Fibroblast of skin of left biceps (primary cell): ENCODE measurements at places on chromosomes 13 and 19.

DNA sequence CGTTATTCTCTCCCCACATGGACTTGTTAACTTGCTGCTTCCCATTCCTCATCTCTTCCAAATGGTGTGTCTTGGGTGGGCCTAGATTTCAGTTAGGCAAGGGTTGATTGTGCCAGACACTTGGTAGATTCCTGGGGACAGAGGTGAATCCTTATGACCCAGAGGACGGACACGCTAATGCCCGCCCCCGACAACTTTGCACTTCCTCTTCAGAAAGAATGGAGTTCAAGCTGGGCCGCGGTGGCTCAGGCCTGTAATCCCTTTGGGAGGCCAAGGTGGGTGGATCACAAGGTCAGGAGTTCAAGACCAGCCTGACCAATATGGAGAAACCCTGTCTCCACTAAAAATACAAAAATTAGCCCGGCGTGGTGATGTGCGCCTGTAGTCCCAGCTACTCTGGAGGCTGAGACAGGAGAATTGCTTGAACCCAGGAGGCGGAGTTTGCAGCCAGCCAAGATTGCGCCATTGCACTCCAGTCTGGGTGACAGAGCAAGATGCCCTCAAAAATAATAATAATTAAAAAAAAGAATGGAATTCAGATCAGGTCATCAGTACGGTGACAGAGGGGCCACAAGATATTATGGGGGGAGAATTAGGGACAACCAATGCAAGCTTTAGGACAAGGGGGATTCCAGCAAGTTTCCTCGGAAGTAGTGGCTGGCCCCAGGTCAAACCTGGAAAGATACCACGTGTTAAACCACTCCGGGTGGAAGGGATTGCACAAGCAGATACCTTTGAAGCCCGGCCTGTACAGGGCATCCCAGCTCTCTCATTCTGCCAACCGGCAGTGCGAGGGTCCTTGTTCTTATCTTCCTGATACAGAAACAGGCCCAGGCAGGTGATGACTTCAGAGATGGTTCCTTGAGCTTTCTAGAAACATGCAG lies 2.7 kb downstream of the MYO9B start:
- no peak for DNase-seq

GRCh38 chr19:988081-988480 lies 3.9 kb downstream of the WDR18 start:
- no peak for DNase-seq

DNA sequence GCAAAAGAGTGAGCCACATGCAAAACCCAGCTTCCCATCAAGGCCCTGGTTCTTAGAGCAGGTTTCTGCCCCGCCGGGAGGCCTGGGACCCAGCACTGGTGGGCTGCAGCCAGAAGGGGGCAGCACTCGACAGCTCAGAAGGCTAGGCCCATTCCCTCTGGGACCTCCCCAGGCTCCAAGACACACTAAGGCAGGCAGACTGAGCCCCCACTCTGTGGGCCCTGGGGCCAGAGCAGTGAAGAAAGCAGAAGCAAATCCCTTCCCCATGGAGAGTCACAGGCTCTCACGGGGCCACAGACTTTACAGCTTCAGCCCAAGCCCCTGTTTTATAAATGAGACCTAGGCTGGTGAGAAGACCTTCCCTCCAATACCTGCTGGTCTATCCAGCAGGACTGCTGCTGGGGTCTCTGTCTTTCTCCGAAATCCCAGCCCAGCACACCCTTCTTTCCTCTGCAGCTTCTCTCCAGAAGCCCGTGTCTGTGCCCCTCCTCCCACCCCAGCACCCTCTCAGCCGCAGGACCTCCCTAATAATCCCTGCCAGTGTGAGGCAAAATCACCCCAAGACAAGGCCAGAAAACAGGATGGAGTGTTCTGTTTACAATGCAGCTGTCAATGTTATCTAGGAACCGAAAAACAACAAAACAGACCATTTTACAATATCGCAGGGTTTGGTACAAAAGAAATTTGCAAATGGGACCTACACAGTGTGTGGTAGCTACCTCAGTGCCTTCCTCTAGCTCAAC lies 109.3 kb downstream of the ABCC4 start:
- peak; percentile 42 for DNase-seq

DNA sequence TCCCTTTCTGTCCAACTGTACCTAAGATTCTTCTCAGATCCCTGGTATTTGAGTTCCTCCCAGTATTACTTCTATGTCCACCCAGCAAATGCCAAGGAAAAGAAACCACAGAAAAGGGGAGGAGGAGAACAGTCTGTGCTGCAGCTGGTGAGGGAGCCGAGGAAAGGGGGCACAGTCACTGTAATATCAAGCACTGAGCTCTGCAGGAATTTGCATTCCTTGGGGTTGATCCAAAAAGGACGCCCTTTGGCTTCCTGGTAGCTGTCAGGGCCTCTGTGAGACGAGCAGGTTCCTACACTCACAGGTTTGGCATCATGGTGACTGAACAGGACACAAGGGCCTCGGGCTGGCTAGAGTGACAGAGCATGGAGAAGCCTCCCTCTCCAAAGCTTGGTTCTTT lies 273.4 kb downstream of the NHLRC3 start:
- no peak for DNase-seq

GRCh38 chr13:28411831-28412353 lies 83.0 kb downstream of the FLT1 start:
- no peak for DNase-seq

DNA sequence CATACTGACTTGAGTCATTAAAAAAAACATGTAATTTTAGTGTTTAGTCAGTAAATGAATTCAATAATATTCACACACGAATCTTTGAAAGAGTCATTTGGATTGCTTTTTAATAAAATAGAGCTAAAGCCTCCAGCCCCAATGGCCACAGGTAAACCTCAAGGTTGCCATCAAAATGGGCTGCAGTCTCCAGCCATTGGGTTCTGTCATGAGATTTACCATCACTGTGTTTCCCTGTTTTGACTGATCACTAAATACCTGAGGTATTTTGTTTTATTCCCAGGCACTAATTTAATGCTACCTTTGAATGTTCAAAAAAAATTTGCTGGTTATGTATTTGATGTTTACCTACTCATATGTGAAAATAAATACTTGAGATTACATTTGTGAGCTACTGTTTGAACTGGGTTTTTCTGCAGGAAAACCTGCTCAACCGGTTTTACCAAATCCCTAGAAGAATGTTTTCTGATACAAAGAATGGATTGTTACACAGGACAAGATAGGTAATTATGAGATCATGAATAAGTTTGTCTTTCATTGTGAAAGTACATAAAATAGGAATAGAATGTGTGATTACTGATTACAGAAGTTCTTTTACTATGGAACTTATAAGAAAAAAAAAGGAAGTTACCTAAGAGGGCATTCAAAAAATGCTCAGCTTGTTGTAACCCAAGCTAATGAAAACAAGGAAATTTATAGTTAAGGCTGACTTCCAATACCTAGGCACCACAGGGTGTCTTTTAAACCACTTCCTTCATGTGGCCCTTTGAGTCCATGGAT lies 391.3 kb downstream of the EFNB2 start:
- DNase-seq = no peak

DNA sequence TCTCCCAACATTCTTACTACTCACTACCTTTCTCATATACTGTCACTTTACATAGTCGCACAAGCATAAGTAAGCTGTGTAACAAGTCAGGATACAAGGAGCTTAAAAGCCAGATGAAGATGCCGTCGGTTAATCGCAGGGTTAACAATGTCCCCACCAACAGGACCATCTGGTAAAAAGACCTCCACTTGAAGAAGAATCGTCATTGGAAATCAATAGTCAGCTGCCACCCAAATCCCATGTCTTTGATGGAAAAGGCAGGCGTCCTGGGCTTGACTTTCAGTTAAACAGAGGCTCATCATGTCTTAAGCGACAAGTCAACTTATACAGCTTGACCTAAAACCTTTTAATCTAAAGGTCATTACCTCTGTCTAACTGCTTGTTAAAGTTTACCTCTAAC lies 27.2 kb downstream of the DOCK9 start:
- no peak for DNase-seq

DNA sequence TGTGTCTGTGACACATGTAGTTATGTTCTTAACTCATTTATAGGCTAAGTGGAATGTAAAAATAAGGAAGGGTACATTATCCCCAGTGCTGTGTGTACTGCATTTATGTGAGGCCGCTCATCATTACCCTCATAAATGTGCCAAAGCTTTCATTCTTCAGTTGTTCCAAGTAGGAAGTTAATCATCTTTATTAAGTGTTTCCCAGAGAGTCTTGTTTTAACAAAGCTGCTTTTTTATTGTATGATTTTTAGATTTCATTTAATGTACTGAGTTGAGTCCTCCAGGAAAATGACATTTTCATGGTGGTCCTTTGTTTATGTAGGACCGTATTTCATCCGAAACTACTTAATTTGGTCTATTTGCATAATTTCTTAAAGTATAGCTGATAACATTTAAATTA lies 379.8 kb downstream of the DLEU7 start:
- no peak for DNase-seq

DNA sequence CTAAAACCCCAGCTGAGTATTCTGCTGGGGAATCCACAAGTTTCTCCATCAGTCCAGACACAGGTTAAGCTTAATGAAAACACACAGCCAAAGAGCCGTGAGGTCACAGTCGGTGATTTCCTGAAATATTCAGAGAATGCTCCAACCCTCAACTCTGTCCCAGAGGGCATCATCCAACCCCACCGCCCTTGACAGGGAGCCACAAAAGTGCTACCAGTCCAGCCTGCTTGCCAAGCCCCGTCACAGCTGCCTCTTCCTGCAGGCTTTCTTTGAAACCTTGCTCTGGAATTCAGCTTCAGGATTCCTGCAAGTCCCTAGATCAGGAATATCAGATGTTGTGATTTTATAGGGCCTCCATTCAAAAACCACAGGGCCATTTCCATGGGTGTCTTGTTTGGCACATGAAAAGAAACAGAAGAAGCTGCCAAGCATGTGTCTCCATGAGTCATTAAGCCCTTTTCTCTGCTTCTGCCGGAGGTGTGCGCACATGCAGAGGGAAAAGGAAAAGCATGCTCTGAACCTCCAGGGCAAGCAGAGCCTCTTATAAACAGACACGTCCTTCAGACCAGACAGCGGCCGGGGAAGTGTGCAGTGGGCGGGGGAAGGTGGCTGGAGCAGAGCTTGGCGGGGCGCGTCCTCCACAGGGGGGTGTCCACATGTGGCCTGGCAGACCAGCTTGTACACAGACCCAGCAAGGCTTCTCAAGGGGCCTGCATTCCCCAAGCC lies 164.7 kb downstream of the KATNAL1 start:
- peak; percentile 95 for DNase-seq

- no peak for DNase-seq
Measured at GRCh38 chr13:82938644-82939043, 943.6 kb downstream of the SLITRK1 start.

DNA sequence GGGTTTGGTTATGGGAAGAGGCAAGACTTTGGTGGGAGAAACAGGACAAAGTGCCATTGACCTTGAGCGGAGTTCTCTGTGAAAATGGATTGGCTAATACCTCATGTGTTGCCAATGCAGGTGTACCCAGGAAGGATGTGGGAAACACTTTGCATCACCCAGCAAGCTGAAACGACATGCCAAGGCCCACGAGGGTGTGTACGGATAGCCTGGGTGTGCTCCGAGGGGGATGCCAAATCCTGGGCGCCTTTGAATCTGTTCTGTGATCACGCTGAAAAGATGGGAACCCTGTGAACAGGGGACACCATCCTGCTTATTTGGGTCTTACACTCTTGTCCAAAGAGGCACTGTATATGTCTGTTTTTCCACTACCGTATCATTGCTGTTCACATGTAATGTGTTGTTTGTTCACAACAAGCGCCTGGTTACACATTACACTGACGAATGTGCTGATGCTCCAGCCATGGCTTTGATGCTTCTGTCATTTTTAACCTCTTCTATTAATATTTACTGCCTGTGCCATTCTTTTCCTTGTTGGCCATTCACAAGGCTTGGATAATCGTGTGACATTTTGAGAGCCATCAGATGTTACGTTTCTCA lies 8.3 kb downstream of the GTF3A start:
- no peak for DNase-seq

- DNase-seq = no peak
Measured at GRCh38 chr13:50014386-50014785, 858 bp upstream of the KCNRG start.

- DNase-seq = no peak
Measured at GRCh38 chr19:15911599-15912235, 13.8 kb upstream of the CYP4F2 start.

DNA sequence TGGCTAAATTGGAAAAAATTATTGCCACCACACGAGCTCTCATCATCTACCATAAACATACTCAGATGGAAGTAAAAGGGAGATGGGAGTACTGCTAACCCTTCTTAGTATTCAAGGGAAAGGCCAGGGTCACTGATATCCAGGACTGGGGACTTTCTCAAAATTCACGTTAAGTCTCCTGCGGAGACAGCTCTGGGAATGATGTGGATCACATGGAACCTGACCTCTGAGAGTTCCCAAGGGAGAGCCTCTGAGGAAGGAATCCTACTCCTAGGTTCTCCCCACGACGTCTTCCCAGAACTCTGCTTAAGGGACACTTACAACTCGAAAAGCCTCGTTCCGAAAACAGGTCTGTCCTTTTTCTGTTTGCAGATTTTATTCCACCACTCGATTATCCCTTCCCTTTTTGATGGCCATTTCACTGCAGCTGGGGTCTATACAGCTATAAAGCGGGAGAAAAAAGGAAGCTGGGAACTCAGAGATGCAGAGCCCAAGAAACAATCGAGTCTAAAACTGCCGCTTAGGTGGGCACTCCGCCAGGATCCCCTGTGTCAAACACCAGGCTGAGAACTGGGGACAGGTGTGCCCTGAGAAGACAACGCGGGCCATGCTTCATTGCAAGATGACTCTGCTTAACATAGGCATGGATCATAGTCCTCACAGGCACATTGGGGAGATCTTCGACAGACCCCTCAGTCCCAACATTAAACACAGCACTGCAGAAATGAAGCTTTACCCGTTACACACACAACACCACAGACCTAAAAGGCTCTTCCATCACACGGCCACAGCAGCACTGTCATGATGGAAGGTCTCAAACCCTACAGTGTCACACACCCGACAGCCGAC lies 823 bp upstream of the ZNF567 start:
- no peak for DNase-seq

GRCh38 chr19:2274931-2275535 lies 6.9 kb downstream of the PEAK3 start:
- no peak for DNase-seq

DNA sequence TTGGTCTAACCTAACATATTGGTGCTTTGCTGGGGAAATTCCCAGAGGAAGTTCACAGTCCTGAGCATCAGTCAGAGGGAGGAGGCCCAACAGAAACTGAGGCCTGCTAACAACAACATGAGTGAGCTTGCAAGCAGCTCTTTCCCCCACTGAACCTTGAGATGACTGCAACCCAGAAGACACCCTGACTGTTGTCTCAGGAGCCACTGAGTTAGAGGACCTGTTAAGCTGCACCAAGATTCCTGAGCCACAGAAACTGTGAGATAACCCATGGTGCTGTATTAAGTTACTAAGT lies 193.2 kb upstream of the UBL3 start:
- DNase-seq = no peak
